NCI-H1048 (cell line): ENCODE measurements at places on chromosomes 5 and 9.

DNA sequence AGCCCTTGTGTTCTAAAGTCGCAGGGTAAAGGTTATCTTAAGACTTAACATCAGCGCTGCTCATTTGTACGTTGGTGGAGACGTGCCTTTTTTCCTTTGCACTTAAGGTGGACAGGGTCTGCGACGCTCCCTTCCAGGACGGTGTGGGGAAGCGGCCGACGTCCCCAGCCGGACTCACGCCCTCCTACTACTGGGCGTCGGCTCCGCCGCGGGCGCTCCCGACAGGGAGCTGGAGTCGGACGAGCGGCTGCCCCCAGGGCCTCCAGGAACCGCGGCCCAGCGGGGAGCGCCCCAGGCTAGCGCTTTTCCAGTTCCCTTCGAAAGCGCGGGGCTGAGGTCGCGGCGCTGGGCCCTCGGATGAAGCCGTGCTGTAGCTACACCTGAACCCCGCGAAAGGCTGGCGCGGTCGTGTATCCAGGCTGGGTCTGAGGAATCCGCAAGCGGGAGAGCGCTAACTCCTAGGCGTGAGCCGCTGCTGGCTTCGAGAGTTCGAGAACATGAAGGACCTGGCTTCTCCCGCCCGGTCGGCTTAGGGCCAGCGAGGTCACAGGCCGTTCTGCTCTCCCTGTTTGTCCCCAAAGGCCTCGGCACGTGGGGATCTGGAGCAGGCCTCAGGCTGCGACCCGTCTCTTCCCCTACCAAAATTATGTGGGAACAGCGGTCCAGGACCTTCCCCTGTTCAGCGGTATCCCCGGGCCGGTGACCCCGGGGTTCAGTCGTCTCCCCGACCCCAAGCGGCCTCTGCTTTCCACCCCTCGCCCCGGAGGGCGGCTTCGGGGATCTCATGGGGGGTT lies 3.8 kb upstream of the DMRT3 start:
- DNase-seq = no peak

DNA sequence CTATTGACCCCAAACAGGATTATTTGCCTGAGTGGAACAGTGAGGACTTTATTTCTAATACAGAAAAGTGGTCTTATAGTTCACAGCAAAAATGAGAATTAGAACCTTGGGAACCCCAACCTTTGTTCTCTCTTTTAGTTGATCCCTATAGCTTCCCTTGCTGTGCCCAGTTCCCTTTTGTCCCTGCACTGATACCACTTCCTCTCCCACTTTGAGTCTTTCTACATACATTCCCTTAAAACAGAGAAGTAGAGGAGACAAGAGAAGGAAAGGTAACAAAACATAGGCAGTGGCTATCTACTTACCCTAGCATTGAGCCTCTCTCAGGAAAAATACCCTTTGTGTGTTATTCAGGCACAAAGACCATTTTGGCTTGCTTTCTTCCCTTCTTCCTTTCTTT lies 246.4 kb downstream of the FAM114A2 start:
- no peak for DNase-seq

DNA sequence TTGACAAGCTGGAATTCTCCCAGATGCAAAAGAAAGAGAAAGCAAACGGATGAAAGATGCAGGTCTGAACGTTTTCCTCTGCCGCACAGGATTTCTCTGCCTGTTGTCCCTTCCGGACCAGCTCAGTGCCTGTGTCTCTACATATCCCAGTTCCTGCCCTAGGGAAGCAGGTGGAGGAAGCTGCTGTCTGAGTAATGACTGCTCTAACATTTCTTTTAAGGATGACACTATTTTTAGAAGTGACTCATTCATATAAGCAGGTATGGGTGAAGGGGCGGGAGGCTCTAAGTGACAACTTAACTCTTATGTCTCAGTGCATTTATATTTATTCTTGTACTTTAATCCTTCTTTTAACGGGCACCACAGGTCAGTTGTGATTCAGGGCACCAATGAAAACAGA lies 128.8 kb downstream of the SLC24A2 start:
- DNase-seq = no peak

- no peak for DNase-seq
Observed at GRCh38 chr5:180241600-180241999, 32.6 kb upstream of the RASGEF1C start.

GRCh38 chr5:126464016-126464415 lies 40.8 kb downstream of the GRAMD2B start:
- no peak for DNase-seq

GRCh38 chr5:81898403-81898802 lies 73.4 kb upstream of the ATG10 start:
- no peak for DNase-seq

DNA sequence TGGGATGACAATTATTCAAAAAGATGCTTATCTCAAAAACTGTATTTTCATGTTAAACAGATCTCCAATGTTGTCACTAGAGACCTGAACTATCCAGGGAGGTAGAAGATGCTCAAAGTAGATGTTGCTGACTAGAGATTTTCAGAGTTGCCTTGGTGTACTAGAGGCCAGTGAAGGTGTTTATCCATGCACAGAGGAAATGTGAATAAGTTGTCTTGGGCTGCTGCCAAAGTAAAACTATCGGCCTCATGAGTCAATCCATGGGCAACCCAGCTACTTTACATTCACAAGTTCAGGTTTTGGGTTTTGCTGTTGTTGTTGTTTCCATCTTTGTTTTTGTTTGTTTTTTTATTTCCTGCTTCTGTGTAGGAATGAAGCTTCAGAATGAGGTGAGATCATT lies 141.1 kb upstream of the RANBP3L start:
- DNase-seq = no peak

DNA sequence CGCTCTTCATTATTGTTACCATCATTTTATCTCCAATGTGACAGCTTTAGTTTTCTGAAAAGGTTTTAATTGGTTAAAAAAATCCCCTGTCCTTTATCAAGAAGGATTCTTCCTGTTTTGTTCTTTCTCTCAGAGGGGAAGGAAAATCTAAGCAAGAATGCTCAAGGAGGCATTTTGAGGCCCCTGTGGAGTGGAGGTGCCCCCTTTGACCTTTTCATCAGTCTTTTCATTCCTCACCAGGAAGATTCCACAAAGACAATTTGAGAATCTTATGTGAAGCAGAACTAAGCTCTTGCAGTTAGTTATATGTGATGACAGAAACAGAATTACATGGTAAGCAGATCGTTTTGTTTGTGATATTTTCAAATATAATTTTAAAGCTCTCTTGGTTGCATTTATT lies 489.6 kb downstream of the MAN2A1 start:
- no peak for DNase-seq

DNA sequence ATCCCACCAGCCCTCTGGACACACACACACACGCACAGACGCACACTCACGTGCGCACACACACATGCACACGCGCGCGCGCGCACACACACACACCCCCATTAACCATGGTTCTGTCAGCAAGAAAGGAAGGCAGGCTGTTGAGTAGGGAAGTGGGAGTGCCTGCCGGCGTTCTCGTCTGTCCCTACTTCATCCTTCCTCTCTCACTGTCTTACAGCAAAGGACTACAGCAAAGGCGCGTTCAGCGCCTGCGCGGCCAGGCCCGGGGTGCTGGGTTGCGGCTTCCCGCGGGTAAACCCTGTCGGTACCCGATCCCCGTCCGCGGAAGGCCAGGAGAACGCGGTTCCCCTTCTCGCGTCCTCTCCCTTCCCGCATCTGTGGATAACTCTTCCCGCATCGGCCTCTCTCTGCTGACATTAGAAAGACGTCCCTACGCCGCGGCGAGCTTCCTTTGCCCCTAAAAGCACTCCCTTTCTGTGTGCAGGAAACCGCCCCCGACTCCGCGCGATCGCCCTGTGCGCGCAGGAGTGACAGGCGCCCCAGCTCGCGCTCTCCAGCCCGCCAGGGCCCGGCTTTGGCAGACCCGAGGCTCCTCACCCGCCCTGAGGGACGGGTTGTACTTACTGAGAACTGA lies 219.2 kb downstream of the AGTPBP1 start:
- no peak for DNase-seq

GRCh38 chr9:104774831-104775573 lies 11.1 kb downstream of the NIPSNAP3B start:
- no peak for DNase-seq

DNA sequence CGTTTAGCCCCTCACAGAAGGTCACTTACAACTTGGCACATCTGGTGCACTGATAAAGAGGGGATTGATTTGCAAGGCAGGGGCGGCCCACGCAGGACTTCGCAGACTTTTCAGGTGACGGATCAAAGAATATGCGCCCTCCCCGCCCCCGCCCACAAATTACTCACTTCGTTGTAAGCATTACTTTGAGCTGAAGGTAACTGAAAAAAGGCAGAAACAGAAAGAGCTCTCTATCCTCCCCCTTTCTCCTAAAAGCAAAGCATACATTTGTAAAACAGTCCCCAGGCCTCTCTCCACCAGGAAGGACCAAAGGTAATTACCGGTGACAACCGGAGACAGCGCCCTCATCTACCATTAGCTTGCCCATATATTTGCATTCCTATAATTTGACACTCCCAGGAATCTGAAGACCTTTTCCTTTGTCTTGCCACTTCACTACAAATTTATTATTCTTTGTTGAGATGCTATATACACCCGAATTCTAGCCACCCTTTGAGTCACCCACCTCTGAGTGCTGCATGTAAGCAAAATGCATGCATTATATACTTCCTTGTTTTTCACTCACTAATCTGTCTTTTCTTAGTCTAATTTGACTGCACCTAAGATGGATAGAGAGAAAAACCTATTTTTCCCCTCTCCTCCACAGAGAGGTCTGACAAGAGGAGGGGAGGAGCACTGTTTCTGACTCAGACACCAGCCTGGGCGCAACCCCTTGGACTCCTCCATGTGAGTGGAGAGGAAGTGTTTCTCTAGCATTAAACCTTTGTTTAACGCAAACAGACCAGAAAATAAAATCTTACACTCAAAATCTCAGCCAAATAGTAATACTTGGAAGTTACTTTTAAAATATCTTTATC lies 74.7 kb upstream of the SPIN1 start:
- DNase-seq = no peak

DNA sequence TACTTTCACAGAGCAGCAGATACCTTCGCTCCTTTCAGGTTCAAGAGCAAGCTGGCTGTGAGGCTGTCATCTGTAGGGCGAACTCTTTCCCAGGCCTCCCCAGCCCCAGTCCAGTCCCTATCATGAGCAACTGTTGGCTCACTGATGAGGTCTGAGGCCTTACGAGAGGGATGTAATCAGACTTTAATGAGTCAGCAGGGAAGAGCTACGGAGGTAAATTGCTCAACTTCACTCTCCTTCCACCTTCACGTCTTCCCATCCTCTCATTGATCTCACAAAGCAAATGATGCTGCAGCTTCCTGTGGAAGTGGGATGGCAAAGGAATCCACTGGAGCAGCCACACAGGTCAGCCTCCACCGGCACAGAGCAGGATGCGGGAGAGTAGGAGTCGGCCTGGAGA lies 130.7 kb upstream of the TBCA start:
- DNase-seq = no peak

- no peak for DNase-seq
Observed at GRCh38 chr5:56824019-56824418, 8.7 kb downstream of the MAP3K1 start.

DNA sequence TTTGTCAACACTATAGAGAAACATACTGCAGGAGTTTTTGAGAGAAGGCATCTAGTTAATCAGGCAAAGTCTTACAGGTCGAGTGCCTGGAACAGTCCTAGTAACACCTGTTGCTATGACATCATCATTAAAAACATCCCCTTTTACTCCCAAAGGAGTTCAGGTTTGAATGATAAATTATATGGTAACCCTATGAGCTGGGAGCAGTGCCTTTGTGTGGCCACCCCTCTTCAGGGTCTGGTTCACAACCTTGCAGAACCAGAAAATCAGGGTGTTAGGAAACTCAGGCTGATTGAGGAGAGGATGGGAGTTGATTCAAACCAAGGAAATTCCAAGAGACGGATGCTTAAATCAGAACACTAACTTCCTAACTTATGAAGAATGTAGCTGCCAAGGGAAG lies 179.1 kb upstream of the RASEF start:
- no peak for DNase-seq

DNA sequence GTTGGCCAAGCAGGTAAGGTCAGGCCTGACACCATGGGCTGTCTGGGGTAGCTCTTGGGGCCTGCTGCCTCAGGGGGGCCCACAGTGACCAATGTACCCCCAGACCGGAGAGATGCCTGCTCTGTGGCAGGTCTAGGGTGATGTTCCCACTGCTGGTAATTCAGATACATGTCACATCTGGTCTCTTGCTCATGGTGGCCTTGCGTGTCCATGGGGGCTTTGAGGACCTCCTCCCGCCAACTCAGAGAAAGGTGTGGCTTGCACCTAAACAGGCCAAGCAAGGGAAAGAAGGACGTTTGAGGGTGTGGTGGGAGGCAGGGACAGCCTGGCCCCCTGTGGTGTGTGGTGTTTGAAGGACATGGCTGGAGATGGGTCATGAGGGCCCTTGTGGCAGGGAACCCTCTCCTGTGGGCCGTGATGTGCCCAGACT lies 75.2 kb downstream of the PHF2 start:
- DNase-seq = no peak

- no peak for DNase-seq
Observed at GRCh38 chr5:135887447-135887864, 8.2 kb downstream of the IL9 start.

DNA sequence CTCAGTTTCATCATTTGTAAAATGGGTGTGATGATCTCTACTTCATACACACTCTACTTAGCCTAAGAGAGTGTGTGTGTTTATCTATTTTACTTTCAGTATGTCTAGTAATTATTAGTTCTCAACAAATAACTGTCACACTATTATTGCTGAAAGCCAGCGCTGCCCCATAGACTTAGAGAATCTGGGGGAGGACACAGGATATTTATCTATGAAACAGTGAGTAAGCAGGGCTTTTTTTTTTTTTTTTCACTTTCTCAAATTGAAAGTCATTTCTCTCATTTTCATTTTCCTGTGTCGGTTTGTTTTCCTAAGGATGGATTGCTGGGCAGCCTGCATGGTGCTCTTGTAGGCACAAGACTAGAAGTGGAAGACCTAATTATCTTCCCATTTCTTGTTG lies 248.4 kb upstream of the RPS23 start:
- DNase-seq = no peak

- no peak for DNase-seq
Observed at GRCh38 chr5:75037106-75037505, 15.3 kb downstream of the GCNT4 start.

DNA sequence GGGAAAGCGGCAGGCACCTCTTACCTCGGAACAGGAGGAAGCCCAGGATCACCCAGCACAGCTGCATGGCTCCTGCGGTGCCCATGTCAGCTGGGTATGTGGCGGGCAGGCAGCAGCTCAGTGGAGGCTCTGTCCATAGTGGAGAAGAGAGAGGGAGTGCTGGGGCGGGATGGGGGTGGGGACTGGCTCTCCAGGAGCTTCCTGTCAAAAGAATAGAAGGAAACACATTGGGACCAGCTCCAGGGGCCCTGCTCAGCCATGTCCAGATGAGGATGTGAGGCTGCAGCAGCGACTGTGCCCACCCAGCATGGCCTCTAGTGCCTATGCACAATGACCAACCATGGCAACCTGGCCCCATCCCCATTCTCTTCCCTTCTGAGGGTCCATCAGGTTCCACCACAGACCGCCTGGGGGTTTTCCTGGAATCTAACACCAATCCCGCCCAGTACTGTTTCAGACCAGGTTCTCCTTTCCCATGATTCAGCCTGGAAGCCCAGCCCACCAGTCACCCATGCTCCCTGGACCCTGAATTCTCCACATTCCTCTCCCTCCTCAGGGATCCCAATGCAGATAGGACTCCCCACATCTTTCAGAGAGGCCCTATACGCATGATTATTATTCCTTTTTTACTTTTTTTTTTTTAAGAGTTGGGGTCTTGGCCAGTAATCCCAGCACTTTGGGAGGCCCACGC lies at the start of gene ECSCR:
TSS of gene ECSCR (minus strand) at position 158 of the 691 bp plus-strand sequence. CDS start at position 85, 73 bp downstream.
- DNase-seq = no peak
